ENCODE measurements at places on chromosomes 16 and 17.

GRCh38 chr17:56034197-56034635 lies 119.1 kb upstream of the ANKFN1 start:
- DNase-seq = no peak

GRCh38 chr17:43721537-43722268 lies 36.9 kb downstream of the SOST start:
- DNase-seq = no peak

DNA sequence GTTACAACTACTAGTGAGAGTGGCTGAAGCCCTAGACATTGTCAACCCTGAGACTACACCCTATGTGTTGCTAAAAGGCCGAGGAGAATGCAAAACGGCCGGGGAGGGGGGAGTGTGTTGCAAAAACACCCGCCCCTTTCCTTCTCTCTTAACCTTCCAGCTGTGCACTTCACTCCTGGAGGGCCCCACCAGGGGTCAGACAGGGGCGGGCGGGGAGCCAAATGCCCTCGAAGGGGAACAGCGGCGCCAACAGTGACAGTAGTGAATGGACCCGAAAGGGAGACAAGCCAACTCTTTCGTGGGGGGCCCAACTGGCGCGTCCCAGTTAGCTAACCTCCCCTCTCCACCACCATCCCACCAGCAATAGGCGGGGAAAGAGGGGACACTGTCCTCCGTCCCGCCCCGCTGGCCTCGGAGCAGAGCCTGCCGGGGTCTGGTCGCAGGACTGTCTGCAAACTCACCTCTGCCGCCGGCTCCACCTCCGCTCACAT lies 352 bp downstream of the MARF1 start:
- DNase-seq = peak; percentile 53

DNA sequence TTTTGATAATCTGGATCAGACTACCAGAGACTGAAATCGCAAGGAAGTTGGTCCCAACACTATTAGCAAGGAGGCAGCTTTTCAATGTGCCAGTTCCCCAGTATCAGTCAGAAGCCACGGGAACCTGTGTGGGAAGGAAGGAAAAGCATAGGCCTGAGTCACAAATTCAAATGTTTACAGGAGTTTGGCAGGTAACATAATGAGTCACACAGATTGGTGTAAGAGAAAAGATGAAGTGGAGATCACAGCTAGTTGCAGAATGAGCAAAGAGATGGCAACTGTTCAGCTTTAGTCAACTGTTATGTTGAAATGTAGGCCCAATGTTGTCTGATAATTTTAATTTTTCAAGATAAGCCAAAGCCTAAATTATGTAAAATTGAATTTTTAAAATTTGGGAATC lies 28.1 kb upstream of the ITGA2B start:
- no peak for DNase-seq

- no peak for DNase-seq
Measured at GRCh38 chr17:58153671-58154070, 5.5 kb downstream of the OR4D1 start.

DNA sequence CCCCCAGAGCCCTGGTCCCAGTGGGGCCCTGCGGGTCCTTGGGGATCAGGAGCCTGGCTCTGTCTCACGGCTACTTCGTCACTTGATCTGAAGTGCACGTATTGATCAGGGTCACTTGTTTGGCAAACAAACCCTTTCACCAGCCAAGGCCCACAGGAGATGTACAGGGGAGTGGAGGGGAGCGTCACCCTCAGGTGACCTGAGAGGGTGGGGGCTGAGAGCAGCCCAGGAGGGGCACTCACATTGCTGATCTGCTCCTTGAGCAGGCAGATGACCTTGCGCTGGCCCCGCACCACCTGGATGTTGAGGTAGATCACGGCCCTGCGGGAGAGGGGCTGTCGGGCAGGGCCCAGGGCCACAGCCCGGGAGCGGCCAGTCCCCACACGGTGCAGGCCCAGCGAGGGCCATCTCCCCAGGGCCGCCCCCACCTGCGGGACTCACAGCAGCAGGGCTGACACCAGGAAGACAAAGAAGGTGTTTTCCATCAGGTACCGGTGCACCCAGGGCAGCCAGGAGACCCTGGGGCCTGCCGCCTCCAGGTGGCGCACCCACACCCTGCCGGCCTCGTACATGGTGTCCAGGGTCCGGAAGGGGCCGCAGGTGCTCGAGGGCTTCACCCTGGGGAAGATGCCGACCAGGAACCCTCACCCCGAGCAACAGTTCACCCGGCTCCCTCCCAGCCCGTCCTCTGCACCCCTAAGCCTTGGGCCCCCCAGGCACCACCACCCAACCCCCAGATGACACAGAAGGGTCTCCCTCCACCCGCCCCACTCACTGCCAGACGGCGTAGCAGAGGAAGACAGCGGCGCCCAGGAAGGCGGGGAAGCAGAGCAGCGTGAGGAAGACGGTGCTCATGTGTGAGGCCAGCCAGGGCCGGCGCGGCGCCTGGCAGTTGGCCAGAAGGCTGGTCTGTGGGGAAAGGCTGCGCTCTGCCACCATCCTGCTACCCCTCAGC lies 11.3 kb downstream of the TMC6 start:
- peak; percentile 67 for DNase-seq

- no peak for DNase-seq
Measured at GRCh38 chr17:21272881-21273792, 11.4 kb upstream of the MAP2K3 start.

DNA sequence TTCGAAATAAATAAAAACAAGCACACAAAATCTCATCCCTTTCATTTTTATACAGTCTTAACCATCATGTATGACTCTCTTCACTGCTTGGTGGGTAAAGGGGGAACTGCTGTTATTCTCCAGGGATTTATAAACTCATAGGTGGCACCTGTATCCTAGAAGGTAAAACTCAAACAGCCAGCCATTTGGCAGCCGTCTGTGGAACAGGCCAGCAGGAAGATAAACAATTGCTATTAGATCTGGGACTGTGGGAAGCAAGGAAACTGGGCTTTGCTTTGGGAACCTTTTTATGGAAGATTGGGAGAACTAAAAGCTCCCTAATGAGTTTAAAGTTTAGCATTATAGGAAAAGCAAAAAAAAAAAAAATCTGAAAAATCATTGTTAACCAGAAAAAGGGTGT lies 126.0 kb downstream of the TANGO6 start:
- DNase-seq = no peak

GRCh38 chr17:67027031-67027628 lies 17.2 kb upstream of the CACNG1 start:
- no peak for DNase-seq

- no peak for DNase-seq
Measured at GRCh38 chr17:36839256-36839655, 98.0 kb upstream of the LHX1 start.

- no peak for DNase-seq
Measured at GRCh38 chr17:81722184-81723120, 10.4 kb downstream of the SLC25A10 start.

GRCh38 chr17:63978272-63979200 lies 5.8 kb upstream of the SCN4A start:
- DNase-seq = no peak

DNA sequence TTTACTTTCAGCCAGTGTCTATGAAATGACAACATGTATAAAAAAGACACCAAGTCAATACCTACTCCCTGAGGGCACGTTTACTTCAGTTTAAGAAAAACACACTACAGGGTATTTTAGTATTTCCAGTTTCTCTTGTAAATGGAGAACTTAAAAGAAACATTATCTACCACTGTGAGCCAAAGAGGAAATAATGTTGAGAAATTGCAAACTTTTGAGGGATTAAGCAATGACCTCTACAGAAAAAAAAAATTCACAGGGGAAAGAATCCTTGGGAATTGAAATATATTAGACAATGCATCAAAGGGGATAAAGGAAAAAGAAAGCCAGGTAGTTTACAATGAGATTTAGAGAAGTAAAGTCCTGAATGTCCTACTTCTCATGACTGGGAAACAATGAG lies 126.0 kb downstream of the KCNJ2 start:
- no peak for DNase-seq

- DNase-seq = no peak
Measured at GRCh38 chr16:85979605-85980004, 80.6 kb downstream of the IRF8 start.

DNA sequence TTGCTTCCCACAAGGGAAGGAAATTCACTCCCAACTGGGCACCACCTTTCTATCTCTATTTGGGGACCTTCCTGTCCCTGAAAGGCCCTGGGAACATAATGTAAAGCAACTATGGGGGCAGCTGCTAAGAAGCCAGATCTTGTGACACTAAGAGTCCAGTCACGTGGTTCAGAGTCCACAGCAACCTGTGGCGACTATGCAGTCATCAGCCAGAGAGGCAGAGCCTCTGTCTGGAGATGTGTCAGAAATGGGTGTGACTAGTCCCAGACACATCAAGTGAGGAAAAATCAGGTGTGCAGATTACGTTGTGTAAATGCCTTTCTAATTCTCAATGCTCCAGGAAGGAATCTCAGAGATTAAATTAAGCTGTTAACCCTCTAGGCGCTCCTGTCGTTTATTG lies 26.6 kb upstream of the SKAP1 start:
- DNase-seq = no peak

Measured in NCI-H1092 (cell line).